WTC11 (cell line): ENCODE measurements at places on chromosomes 2 and 18.
A peak's percentile ranks its signal among the peaks of the same experiment; 100 is the strongest.

DNA sequence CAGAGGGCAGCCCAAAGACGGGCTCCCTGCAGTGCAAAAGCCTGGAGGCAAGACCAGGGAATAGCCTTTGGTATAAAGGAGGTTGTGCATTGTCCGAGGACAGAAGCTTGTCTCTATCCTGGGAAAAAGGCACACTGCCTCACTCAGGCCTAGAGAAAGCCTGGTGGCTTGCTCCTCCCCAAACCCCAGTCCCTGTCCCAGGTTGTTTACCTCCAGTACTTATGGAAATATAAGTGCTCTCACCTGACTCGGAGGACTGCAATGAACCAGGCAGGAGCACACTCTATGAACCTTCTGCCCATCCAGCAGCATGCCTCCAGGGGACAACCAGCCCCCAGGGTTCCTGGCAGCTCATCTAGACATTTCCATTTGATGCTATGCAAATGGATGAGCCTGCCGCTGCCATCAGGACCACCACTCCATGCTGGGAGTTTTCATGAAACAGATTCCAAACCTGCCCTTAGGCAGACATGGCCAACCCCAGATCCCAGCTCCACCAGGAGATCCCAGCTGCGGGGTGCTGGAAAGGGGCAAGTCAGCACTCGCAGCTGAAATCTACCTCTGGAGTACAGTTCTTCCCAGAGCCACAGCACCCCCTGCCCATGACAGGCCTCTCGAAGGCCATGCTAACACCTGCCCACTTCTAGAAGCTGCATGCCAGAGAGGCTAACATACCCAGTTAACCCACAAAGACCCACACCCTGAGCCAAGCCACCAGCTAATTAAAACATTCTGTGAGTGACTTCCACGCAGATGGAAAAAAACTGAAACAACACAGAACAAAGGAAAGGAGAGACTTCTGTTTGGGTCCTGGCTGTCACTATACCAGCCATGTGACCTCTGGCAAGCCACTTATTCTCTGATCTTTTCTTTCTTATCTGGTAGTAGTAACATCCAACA, 101.7 kb downstream of the TTC32 start:
- H3K27ac ChIP-seq: no peak overlapping the region
- no peaks in the 10 kb centered on the region for H3K27me3 ChIP-seq
- DNase-seq: no peak
- no peaks in the 10 kb centered on the region for H3K36me3 ChIP-seq

GRCh38 chr2:88521445-88522073, 69.1 kb upstream of the FOXI3 start:
- H3K36me3 ChIP-seq: no peaks in the 10 kb centered on the region
- no peak for DNase-seq
- H3K4me3 ChIP-seq: no peak overlapping the region
- peaks cover 22% of the 10 kb centered on the region for H3K27me3 ChIP-seq

DNA sequence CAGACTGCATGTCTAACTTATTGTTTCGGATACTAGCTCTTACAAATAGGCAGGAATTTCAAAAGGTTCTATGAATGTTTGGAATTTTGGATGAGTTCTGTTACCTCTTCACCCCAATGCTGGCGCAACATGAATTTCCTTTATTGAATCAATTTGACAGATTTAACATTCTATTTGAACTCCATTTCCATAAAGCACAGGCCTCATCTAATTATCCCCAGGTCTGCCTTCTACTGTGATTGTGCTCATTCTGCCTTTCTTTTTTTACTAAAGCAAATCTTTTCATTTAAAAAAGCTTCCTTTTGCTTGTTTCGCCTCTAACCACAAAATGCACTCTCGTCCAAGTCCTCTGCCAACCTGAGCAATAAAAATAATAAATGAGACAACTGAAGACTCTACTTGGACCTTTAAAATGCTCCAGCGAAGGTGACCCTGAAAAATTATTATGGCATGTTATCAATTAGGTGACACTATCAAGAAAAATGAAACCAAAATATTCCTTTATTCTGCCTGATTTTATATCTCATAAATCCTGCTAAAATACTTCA, 922.9 kb upstream of the FSHR start:
- no peak overlapping the region for H3K4me3 ChIP-seq
- no peak for DNase-seq
- H3K4me1 ChIP-seq: peaks cover 24% of the 10 kb centered on the region
- no peak overlapping the region for H3K27ac ChIP-seq
- H3K36me3 ChIP-seq: no peaks in the 10 kb centered on the region

- H3K27ac ChIP-seq: no peak overlapping the region
- H3K4me3 ChIP-seq: no peak overlapping the region
- no peak for DNase-seq
- H3K27me3 ChIP-seq: no peaks in the 10 kb centered on the region
- no peaks in the 10 kb centered on the region for H3K36me3 ChIP-seq
- no peaks in the 10 kb centered on the region for H3K4me1 ChIP-seq
Observed at GRCh38 chr2:123768233-123768632, 256.9 kb upstream of the CNTNAP5 start.

DNA sequence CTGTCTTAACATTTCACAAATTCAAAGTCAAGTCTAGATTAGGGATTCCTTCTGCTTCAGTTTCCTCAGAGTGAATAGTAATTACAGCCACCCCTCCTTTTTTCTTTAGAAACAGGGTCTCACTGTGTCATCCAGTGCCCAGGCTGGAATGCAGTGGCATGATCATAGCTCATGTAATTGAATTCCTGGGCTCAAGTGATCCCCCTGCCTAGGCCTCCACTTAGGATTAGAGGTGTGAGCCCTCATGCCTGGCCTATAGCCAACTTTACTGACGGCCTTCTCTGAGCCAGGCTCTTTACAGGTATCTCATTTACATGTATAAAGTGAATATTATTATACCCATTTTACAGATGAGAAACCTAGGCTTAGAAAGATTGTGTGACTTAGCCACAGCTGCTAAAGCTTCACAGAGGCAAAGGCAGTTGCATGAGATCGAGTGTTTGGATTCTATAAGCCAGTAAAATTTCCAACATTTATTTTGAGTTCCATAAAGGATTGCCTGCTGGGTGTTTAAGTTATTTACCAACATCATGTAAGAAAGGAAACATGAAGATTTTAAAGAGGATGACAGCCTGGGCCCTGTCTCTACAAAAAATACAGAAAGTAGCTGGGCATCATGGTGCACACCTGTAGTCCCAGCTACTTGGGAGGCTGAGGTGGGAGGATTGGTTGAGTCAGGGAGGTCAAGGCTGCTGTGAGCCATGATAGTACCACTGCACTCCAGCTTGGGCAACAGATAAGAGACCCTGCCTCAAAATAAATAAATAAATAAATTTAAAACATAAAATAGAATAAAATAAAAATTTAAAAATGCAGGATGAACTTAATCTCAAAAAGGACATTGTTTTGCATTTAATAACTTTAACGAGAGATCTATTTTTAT, 1.8 kb downstream of the ENOSF1 start:
- H3K4me3 ChIP-seq: peak overlapping the region; percentile 63
- peaks cover 8% of the 10 kb centered on the region for H3K4me1 ChIP-seq
- peaks cover 12% of the 10 kb centered on the region for H3K36me3 ChIP-seq
- no peak for DNase-seq

GRCh38 chr18:44851856-44852621, 171.4 kb downstream of the SETBP1 start:
- no peaks in the 10 kb centered on the region for H3K27me3 ChIP-seq
- no peaks in the 10 kb centered on the region for H3K36me3 ChIP-seq
- peaks cover 32% of the 10 kb centered on the region for H3K4me1 ChIP-seq
- H3K27ac ChIP-seq: no peak overlapping the region
- no peak overlapping the region for H3K4me3 ChIP-seq

DNA sequence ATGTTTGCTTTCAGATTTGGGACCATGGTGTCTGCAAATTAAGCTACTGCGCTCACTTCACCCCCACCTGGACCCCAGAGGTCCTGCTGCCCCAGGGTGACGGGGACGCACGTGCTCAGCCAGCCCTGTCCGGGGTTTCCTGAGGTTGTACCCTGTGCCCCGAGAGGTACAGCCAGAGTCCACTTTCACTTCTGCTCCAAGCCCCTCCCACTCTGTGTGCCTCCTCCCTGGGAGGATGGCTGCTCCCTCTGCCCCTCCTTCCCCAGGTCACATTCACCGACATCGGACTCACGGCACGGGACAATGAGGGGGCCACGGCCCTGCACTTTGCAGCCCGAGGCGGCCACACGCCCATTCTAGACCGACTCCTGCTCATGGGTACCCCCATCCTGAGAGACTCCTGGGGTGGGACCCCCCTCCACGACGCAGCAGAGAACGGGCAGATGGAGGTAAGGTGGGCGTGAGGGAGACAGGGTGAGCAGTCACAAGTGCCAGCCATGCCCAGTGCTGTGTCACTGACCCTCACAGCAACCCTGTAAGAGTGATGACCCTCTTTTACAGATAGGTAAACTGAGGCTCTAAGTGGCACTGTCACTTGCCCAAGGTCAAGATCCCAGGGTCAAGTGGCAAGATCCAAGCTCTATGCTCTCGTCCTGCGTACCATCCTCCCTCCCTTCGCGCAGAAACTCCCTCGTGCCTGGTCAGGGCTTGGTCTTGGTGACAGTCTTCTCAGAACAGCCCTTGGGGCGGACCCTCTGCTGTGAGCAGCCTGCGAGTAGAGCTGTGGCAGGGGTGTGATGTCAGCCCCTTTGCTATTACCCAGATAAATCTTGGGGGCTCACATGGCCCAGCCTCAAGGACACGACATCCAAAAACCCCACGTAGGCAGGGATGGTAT, 7.6 kb downstream of the ESPNL start:
- no peaks in the 10 kb centered on the region for H3K27me3 ChIP-seq
- H3K27ac ChIP-seq: no peak overlapping the region
- H3K4me3 ChIP-seq: no peak overlapping the region
- peaks cover 3% of the 10 kb centered on the region for H3K36me3 ChIP-seq

DNA sequence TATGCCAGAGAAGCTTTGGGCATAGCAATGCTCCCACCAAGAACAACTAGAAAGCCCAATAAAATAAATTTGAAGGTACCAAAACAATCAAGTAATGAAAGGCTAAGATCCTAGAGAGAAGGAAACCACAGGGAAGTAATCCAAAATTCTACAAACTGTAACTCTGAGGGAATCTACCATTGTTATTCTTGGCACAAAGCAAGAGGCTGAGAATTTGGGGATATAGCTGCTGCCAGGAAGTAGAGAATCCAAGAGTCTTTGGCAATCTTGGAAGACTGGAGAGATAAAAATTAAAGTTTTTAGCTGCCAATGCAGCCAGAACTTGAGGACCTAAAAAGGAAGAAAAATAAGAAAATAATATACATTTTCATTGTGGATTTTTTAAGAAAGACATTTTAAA, 68.5 kb downstream of the PIGN start:
- H3K27me3 ChIP-seq: no peaks in the 10 kb centered on the region
- no peaks in the 10 kb centered on the region for H3K36me3 ChIP-seq
- DNase-seq: no peak
- no peak overlapping the region for H3K27ac ChIP-seq
- H3K4me3 ChIP-seq: no peak overlapping the region
- H3K4me1 ChIP-seq: no peaks in the 10 kb centered on the region

- H3K4me1 ChIP-seq: peaks cover 9% of the 10 kb centered on the region
- DNase-seq: no peak
- H3K36me3 ChIP-seq: peaks cover 12% of the 10 kb centered on the region
- no peak overlapping the region for H3K4me3 ChIP-seq
Observed at GRCh38 chr2:42249284-42249683, 80.1 kb downstream of the EML4 start.

GRCh38 chr2:159728629-159729028, 16.3 kb downstream of the MARCHF7 start:
- no peak overlapping the region for H3K4me3 ChIP-seq
- H3K36me3 ChIP-seq: peaks cover 66% of the 10 kb centered on the region
- H3K27me3 ChIP-seq: no peaks in the 10 kb centered on the region

DNA sequence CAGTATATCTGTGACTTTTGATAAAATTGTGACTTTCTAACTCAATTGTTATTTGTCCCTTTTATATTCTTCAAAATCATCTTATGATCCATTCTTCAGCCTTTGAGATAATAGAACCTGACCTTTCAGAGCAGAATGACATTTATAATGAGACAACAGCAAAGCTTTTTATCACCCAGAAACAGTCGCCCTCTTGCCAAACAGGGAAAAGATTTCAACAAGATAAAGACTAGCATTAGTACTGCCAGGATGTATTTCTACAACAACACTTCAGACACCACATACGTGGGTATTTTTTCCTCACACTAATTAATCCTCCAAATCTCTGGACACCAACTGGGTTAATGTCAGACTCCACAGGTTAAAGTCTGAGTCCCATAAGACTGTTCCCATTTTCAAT, 249.0 kb downstream of the ZNF804A start:
- H3K27ac ChIP-seq: no peak overlapping the region
- DNase-seq: no peak
- peaks cover 8% of the 10 kb centered on the region for H3K4me1 ChIP-seq
- H3K27me3 ChIP-seq: no peaks in the 10 kb centered on the region
- H3K36me3 ChIP-seq: no peaks in the 10 kb centered on the region
- no peak overlapping the region for H3K4me3 ChIP-seq

DNA sequence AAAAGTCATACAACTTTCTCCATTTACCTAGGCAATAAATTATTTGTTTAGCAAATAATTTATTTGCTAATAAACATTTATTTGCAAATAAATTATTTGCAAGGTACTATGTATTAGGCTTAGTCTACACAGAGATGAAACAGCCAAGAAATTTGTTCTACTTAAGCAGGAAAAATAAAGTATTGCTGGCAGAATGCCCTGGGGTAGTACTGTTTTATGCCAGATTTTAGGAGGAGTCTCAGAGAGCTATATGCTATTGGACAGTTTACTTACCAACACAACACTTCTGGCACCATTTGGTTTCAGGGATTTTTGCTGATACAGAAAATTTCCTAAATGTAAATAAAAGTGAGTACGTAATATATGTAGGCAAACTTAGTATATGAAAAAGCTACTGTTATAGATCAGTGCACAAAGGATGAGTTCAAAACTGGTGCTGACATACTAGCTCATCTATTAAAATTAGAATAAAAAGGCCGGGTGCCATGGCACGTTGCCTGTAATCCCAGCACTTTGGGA, 23.2 kb upstream of the CDKL4 start:
- H3K4me1 ChIP-seq: peaks cover 13% of the 10 kb centered on the region
- H3K36me3 ChIP-seq: peaks cover 21% of the 10 kb centered on the region
- H3K27ac ChIP-seq: no peak overlapping the region
- no peak overlapping the region for H3K4me3 ChIP-seq
- no peak for DNase-seq

- no peaks in the 10 kb centered on the region for H3K4me1 ChIP-seq
- no peak overlapping the region for H3K4me3 ChIP-seq
- H3K27me3 ChIP-seq: no peaks in the 10 kb centered on the region; the same call in 1 of the 2 replicates
- H3K27ac ChIP-seq: no peak overlapping the region
- no peak for DNase-seq
Observed at GRCh38 chr2:130787841-130788240, 32.5 kb downstream of the AMER3 start.

- H3K27ac ChIP-seq: no peak overlapping the region
- no peaks in the 10 kb centered on the region for H3K27me3 ChIP-seq
- no peak for DNase-seq
- H3K4me1 ChIP-seq: peaks cover 9% of the 10 kb centered on the region
Observed at GRCh38 chr2:33420726-33421125, 55.7 kb upstream of the RASGRP3 start.
